ENCODE measurements at places on chromosomes 4 and X. TPM values are rescaled to one million over a fixed set of nuclear protein-coding genes. Genes with fewer than 3 reads are reported as not detected.

GRCh38 chrX:52363247-52363883, 5.5 kb upstream of the XAGE2 start:
- no peak for ATAC-seq

DNA sequence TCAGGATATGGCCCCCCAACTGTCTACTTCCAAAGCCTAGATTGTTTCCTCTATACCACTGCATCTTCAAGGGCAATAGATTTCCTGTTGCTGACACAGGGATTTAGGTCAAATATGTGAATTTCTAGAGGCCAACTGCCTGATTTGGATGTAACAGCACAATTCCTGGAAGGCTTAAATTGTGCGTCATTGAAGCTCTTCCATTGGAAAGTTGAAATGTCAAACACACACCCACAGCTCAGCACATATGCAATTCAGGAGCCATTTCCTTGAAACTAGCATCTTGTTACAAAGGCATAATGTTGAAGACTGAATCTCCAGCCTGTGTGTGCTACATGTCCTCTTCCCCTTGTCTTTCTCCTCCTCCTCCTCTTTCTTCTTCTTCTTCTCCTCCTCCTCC, 158.6 kb downstream of the STK32B start:
- ATAC-seq: no peak

DNA sequence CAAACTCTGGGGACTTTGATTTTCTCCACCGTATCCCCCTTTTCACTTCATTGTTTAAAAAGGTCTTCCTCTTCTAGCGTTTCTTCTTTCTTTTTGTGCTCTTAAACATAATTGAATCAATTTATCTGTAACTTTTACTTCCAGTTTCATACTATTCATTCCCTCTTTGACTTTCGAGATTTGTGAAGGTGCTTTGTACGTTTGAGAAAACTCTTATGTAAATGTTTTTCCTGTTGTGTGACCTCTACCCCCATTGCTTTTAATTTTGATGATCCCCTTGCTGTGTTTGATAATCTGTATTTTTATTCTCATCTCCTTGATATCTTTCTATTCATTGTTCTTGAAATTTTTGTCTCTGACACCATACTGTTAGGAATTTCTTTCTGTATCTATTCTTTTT, 4.8 kb downstream of the USP38 start:
- ATAC-seq: no peak

- peak; percentile 70 for ATAC-seq
Observed at GRCh38 chrX:38627683-38628082, 66.3 kb downstream of the TSPAN7 start.

- ATAC-seq: peak; percentile 63
Observed at GRCh38 chr4:30789219-30789671, 69.1 kb downstream of the PCDH7 start.

- no peak for ATAC-seq
Observed at GRCh38 chrX:108736509-108737479, at the start of gene IRS4. Gene IRS4, minus strand, starts transcription at chrX:108736563.

The EDA gene
- total RNA-seq: 1.5 TPM
